Activated B cell treated with CpG ODN at 0.5 μM for 24 hours (primary cell): ENCODE measurements at places on chromosomes 5 and 9.
A peak's percentile ranks its signal among the peaks of the same experiment; 100 is the strongest.

DNA sequence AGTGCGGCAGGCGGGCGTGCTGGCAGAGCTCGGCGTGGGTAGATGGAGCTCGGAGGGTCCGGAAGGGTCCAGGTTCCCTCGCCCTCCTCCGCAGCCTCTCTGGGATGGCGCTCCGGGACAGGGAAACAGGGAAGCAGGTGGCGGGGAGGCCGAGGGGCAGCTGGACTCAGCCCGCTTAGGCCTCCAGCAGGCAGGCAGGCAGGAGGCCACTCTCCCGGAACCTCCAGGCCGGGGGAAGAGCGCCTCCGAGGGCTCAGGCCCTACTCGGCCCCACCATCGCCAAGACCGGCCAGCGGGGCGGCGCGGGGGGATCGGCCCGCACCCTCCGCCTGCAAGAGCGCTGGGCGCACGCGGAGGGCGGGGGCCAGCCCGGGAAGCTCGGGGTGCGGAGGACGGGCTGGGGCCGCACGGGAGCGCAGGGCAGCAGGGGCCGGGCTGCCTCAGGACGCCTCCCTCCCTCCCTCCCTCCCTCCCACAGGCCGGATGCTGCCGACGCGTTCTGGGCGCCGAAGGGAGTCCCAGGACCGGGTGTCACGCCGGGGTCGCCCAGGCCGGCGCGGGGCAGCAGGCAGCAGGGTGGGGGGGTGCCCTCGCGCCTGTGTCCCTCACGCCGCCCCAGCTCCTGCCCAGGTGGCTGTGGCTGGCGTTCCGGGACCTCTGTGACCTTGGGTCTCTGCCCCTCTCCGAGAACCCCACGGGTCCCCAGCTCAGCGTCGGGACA lies 977 bp downstream of the MGAT4B start:
- peaks cover 37% of the 10 kb centered on the region for H3K4me1 ChIP-seq
- peak overlapping the region; percentile 84 for H3K4me3 ChIP-seq
- H3K27me3 ChIP-seq = no peaks in the 10 kb centered on the region
- peaks cover 4% of the 10 kb centered on the region for H3K36me3 ChIP-seq
- peak; percentile 46 for DNase-seq

DNA sequence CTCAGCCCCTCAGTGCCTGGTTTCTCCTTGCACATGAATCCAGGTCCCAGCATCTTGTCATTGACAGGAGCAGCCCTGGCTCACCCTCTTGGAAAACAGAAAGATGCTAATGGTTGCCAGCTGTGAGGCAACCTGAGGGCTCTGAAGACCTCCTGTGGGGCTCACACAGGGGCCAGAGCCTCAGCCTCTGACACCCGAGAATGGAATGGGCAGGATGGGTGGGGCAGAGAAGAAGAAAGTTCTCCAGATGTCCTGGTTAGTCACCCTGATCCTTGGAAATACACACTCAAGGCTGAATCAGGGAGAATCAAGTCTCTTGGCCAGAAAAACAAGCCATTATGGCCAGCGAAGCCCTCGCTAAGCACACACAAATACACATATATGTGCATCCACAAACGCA lies 32.3 kb upstream of the SPATA31E1 start:
- no peak for DNase-seq
- peaks cover 4% of the 10 kb centered on the region for H3K27me3 ChIP-seq
- H3K27ac ChIP-seq = no peak overlapping the region
- no peaks in the 10 kb centered on the region for H3K36me3 ChIP-seq
- H3K4me1 ChIP-seq = no peaks in the 10 kb centered on the region

GRCh38 chr9:96567203-96567700 lies 52.4 kb downstream of the CDC14B start:
- peaks cover 3% of the 10 kb centered on the region for H3K27me3 ChIP-seq
- H3K4me3 ChIP-seq = peak overlapping the region; percentile 86
- DNase-seq = no peak
- H3K27ac ChIP-seq = peak overlapping the region; percentile 81
- H3K4me1 ChIP-seq = peaks cover 17% of the 10 kb centered on the region
- H3K36me3 ChIP-seq = no peaks in the 10 kb centered on the region

GRCh38 chr5:157100140-157100679 lies 8.6 kb downstream of the HAVCR2 start:
- no peak overlapping the region for H3K4me3 ChIP-seq
- no peaks in the 10 kb centered on the region for H3K36me3 ChIP-seq
- no peaks in the 10 kb centered on the region for H3K27me3 ChIP-seq
- peaks cover 3% of the 10 kb centered on the region for H3K4me1 ChIP-seq
- no peak for DNase-seq

GRCh38 chr9:35353731-35354365 lies 136.1 kb upstream of the RUSC2 start:
- no peaks in the 10 kb centered on the region for H3K36me3 ChIP-seq
- peaks cover 3% of the 10 kb centered on the region for H3K27me3 ChIP-seq
- no peak overlapping the region for H3K4me3 ChIP-seq
- no peaks in the 10 kb centered on the region for H3K4me1 ChIP-seq
- DNase-seq = no peak
- H3K27ac ChIP-seq = no peak overlapping the region

DNA sequence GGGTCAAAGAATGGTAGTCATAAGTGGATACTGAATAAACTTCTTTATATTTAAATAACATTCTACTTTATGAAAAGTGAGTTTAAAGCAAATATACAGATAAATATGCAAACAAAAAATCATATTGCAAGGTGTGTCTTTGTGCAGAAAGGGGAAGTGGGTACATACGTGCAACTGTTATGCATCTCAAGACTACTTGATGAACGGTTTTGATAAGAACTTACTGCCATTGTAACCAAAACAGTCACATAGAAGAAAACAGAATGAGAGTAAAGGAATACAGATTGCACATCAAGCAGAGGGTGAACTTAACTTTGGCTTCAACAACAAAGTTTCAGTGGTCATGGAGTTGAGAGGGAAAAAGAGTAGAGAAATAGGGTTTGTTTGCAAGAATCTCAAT lies 9.9 kb downstream of the CAMK4 start:
- H3K36me3 ChIP-seq = no peaks in the 10 kb centered on the region
- DNase-seq = no peak
- peaks cover 20% of the 10 kb centered on the region for H3K4me1 ChIP-seq
- no peak overlapping the region for H3K27ac ChIP-seq
- no peaks in the 10 kb centered on the region for H3K27me3 ChIP-seq

DNA sequence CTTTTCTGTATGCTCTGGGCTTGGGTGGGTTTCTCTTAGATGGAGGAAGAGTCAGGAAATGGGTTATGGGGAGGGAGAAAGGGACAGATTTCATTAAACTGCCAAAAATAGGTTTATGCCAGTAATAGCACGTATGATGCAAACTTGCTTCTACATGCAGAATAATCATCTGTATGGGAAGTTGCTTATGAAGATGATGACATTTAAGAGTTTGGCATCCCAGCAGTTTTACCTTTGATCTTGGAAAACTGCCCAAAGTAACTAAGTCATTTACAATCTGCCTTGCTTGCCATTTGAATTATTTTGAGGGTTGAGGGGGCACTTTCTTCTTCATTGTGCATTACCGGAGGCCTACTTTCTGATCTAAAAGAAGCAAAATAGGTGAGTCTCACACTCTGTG lies 282.9 kb upstream of the ANKRD55 start:
- H3K4me1 ChIP-seq = peaks cover 13% of the 10 kb centered on the region
- H3K36me3 ChIP-seq = no peaks in the 10 kb centered on the region
- H3K4me3 ChIP-seq = no peak overlapping the region
- H3K27ac ChIP-seq = no peak overlapping the region
- DNase-seq = no peak

DNA sequence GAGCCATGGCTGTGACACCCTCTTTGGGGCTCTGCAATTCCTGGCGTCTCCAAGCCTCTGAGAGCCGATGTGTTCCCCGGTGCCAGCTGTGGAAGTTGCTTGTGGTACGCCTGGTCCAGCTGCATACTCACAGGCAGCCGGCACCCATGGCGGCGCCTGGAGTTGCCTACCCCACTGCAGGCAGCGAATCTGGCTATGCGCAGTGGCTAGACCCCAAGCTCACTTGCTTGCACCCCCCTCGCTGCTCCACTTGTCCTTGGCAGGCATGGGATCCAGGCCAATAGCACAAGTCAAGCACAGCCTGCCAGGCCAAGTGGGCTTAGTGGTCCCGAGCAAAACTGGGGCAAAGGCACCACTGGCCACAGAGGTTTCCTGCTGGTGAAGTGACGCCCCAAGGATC lies 24.7 kb upstream of the GABRA6 start:
- H3K4me1 ChIP-seq = no peaks in the 10 kb centered on the region
- H3K27me3 ChIP-seq = no peaks in the 10 kb centered on the region
- H3K36me3 ChIP-seq = no peaks in the 10 kb centered on the region
- H3K27ac ChIP-seq = no peak overlapping the region

DNA sequence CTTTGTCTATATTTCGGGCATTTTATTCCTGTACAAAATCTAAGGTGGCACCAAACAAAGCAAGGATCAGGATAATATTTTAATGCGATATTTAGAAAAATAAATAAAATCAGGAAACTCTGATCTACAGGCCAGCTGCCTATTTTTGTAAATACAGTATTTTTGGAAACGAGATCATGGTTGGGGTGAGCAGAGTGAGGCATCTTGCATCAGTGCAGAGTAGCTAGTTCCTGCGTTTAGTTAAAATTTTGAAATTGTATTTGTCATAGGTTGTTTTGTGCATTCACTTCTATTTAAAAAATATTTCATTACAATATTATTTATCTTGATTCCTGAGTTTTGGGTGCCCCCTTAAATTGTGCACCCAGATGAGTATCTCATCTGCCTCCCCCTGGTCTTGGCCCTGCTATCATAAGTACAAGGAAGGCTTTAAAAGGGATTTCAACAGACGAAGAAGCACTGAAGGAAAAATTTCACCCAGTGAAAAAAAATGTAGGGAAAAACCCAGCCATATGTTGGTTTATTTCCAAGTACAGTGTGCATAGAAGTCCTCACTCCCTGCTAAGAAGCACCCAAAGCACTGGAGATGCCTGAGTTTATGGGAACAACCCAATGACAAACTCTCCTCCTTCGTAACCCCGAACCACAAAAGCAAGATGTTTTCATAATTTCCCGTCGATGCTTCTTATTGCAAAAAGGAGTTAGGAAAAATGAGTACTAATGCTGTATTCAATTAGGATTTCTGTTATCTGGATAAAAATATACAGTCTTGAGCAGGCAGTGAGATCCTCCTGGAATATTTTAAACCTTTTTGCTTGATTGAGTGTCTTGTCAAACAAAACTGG lies 304.7 kb upstream of the CLINT1 start:
- no peak for DNase-seq
- peaks cover 6% of the 10 kb centered on the region for H3K27me3 ChIP-seq
- H3K4me3 ChIP-seq = no peak overlapping the region
- H3K4me1 ChIP-seq = peaks cover 2% of the 10 kb centered on the region
- H3K27ac ChIP-seq = no peak overlapping the region
- no peaks in the 10 kb centered on the region for H3K36me3 ChIP-seq

DNA sequence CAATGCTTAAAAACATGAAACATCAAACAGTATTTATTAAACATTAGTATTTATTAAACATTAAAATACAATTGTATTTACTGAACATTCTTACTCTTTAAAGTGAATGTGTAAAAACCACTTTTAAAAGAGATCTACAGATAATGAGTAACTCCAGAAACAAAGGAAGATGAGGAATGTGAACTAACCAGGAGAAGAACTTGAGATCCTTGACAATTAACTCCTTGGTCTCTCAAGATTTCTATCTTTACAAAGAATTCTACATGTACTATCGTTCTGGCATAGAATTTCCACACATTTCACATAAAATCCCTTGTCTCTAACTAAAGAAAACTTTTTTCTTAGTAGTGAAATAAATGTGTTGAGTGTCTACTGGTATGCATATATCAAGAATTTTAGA lies 28.7 kb upstream of the IFNE start:
- DNase-seq = no peak
- no peaks in the 10 kb centered on the region for H3K36me3 ChIP-seq
- H3K27me3 ChIP-seq = peaks cover 5% of the 10 kb centered on the region
- no peak overlapping the region for H3K27ac ChIP-seq
- no peak overlapping the region for H3K4me3 ChIP-seq
- H3K4me1 ChIP-seq = no peaks in the 10 kb centered on the region

GRCh38 chr5:4989118-4989517 lies 151.0 kb upstream of the ADAMTS16 start:
- no peak for DNase-seq
- no peaks in the 10 kb centered on the region for H3K4me1 ChIP-seq
- no peaks in the 10 kb centered on the region for H3K36me3 ChIP-seq
- H3K4me3 ChIP-seq = no peak overlapping the region
- H3K27ac ChIP-seq = no peak overlapping the region
